Neural crest cell (in vitro differentiated cells): ENCODE measurements at places on chromosomes 7 and 10. TPM values are rescaled to one million over a fixed set of nuclear protein-coding genes. Genes with fewer than 3 reads are reported as not detected.

CALCR gene
- total RNA-seq = 0.07 TPM in 1 of 2 replicates, not detected in the other

OR2A7 gene
- 0.33 and 0.41 TPM in 2 replicates for total RNA-seq

CYP2C19 gene
- total RNA-seq = not detected in 2 replicates

- no peaks in the 10 kb centered on the region for H3K27me3 ChIP-seq
- no peak for DNase-seq
- peak overlapping the region; percentile 73 for H3K27ac ChIP-seq
- H3K4me3 ChIP-seq = peak overlapping the region; percentile 5
- H3K4me1 ChIP-seq = peaks cover 56% of the 10 kb centered on the region
These were observed 176.2 kb downstream of the GALNT17 start for GRCh38 chr7:71308096-71308495.

- peak; percentile 3 for DNase-seq
- H3K36me3 ChIP-seq = peaks cover 10% of the 10 kb centered on the region
- no peaks in the 10 kb centered on the region for H3K27me3 ChIP-seq
- no peaks in the 10 kb centered on the region for H3K4me1 ChIP-seq
These were observed 116.4 kb upstream of the ASAH2 start for GRCh38 chr10:50367732-50368131.

- H3K4me1 ChIP-seq = peaks cover 1% of the 10 kb centered on the region
- H3K4me3 ChIP-seq = no peak overlapping the region
- no peak for DNase-seq
- H3K27me3 ChIP-seq = peaks cover 8% of the 10 kb centered on the region
These were observed 6.1 kb upstream of the KEL start for GRCh38 chr7:142968229-142968628.
